ENCODE measurements at places on chromosomes 11 and 22. TPM values are rescaled to one million over a fixed set of nuclear protein-coding genes. Genes with fewer than 3 reads are reported as not detected.

Gene FGF4
- total RNA-seq: not detected

Gene NKAPD1
- 26.7 TPM for total RNA-seq

Gene OR5A1
- total RNA-seq: not detected

Gene SCO2
- total RNA-seq: 9.4 TPM

Gene ARHGAP42
- 6.9 TPM for total RNA-seq

Gene FGF19
- not detected for total RNA-seq

Gene P2RY6
- total RNA-seq: not detected

Gene MIOX
- total RNA-seq: not detected

Gene CCDC157
- 1.5 TPM for total RNA-seq

Gene ZBED4
- 12.1 TPM for total RNA-seq

Gene DNAL4
- total RNA-seq: 10.7 TPM

Gene MPZL2
- 0.17 TPM for total RNA-seq

Gene PARVA
- total RNA-seq: 20.2 TPM

- DNase-seq: no peak
Measured at GRCh38 chr22:49704345-49705215, 123.1 kb downstream of the BRD1 start.

DNA sequence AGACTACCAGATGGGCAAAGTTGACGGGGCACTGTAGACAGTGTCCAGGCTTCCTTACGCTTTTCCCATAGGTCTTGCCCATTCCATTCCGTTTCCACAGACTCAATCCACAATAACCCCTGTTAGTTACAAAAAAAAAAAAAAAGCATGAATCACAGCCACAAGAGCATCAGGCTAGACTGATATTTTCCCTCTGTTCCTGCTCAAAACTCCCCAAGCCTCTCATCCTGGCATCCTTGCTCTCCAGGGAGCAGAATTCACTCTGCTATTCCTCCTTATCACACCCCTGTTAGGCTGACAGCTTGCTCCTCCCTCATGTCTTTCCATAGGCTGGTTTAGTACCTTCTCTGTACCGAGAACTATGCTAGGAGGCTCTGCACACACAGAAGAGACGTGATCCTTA, 42.2 kb downstream of the TMEM123 start:
- no peak for DNase-seq

DNA sequence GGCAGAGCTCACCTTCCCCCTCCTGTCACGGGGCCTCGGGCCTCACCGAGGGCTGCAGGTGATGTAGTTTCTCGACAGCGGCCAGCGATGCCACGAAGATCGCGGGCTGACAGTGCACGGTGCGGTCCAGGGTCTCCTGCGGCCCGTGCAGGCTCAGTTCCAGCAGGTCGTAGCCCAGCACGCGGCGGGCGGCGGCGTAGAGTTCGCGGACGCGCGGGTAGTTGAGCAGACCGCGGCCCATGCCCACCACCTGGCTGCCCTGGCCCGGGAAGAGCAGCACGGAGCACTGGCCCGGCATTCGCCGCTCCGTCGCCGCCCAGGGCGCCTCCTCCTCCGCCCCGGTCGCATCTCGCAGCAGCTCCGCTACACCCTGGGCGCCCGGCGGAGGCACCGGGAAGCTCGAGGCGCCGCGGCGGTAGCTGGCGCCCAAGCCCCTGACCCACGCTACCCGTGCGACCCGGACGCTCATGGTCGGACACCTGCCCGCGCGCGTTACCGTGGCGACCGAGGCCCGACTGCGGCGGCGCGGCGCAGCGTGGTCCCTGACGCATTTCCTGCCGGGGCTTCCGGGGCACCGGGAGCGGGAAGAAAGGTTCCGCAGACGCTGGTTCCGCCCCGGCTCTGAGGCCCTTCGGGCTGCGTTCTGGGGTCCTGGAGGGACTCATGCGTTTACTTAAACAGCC, at the start of gene MCAT:
TSS of gene MCAT (minus strand) at position 519 of the 683 bp plus-strand sequence. CDS start at position 469, 50 bp downstream.
- peak; percentile 87 for DNase-seq

GRCh38 chr11:47906066-47906465, 57.9 kb upstream of the NUP160 start:
- no peak for DNase-seq

- peak; percentile 20 for DNase-seq
Measured at GRCh38 chr22:19035474-19036228, 86.6 kb downstream of the DGCR2 start.

DNA sequence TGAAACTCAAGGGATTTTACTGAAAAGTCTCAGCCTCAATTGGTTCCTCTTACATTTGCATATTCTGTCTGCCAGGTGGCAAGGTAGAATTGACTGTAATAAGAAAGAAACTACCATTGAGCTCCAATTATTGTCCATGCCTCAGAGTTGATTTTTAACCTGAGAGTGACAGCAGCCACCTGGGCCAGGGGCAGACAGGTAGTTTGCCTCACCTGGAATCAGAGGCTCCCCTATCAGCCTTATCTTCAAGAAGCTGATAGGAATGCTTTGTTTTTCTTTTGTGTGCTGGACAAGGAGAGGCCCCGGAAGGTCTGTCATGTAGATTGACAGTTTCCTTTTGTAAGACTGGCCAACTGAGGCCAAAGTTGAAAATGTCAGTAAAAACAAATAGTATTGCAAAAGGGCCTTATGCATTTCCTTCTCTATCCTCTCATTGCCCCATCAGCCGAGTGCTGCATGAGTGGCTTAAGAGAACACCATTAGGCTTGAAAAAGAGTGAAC, 34.1 kb downstream of the CD44 start:
- no peak for DNase-seq

- no peak for DNase-seq
Measured at GRCh38 chr22:39893526-39893925, at the start of gene ENTHD1. ENTHD1 (minus strand) TSS chr22:39893760; CDS start chr22:39887748, 6,012 bp downstream.

- DNase-seq: no peak
Measured at GRCh38 chr11:104120493-104121137, 43.3 kb downstream of the PDGFD start.

DNA sequence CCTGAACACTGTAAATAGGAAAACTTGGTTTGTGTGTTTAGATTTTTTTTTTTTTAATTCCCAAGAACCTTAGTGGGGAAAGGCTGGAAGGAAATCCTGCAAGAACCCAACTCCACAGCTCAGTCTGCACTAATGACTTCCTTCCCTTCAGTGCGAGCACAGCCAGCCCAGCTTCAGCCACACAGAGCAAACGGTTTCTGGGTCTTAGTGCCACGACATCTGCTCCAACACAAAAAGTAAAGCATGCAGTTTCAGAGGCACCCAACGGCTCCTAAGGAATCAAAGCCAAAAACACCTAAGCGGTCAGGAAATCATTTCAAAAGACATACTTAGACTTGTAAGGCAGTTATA, 236.1 kb downstream of the TTC28 start:
- peak; percentile 75 for DNase-seq

GRCh38 chr11:122112470-122113365, 3.3 kb downstream of the BLID start:
- no peak for DNase-seq

DNA sequence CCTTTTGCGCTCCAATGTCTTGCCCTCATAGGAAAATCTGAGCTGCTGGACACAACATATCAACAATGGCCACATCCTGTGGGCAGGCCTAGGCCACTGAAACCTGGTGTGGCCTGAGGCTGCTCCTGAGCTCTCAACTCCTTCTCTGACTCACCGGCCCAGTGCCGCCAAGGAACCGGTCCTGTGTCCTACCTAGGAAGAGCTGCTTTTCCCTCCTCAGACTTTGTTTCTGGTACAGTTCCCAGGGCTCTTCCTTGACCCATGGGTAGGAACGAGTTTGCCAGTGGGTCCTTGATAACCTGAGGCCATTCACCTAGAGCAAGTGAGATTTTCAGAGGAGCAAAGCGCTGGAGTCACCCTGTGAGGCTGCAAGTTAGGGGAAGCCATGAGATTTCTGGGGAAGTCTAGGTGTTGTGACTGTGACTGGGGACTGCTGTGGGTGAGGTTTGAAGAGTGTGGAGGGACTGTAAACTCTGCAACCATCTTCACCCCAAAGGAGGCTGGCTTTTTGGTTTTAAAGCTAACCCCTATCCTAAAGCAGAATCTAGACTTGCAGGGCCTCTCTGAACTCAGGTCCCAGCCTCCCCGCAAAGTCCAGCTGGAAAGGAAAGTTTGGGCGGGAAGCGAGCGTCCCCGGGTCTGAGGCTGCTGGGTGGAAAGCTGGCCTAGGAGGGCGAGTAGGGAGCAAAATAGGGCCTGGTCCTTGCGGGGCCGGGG, 12.0 kb upstream of the PAX6 start:
- DNase-seq: no peak

GRCh38 chr11:86052693-86053641, 15.9 kb downstream of the PICALM start:
- no peak for DNase-seq

- peak; percentile 71 for DNase-seq
Measured at GRCh38 chr11:45655347-45655756, 10.1 kb downstream of the CHST1 start.

DNA sequence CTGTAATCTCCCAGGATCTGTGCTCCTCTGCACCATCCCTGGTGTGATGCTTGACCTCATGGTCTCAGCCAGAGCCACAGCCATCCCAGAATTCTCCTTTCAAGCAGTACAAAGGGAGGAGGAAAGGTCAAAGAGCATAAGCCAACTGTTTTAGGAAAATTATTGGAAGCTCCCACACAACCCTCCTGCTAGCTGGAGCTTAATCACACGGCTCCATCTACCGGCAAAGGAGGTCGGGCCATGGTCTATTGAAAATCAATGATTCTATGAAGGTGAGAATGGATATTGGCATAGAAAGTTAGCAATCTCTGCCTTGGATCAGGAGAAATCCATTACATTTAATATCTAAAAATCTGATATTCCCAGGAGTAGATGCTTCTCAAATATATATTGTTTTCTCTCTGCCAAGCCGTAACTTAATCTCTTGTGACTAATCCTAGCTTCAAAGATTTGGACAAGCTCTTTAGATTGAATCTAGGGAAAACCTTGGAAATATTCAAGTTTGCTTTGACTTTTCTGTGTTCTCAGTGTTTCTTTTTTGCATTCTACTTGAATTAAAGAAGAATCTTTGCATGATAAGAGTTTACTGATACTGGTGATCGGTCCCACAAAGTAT, 259.6 kb downstream of the NTM start:
- DNase-seq: no peak

- no peak for DNase-seq
Measured at GRCh38 chr11:121119440-121119839, 18.4 kb downstream of the TECTA start.

DNA sequence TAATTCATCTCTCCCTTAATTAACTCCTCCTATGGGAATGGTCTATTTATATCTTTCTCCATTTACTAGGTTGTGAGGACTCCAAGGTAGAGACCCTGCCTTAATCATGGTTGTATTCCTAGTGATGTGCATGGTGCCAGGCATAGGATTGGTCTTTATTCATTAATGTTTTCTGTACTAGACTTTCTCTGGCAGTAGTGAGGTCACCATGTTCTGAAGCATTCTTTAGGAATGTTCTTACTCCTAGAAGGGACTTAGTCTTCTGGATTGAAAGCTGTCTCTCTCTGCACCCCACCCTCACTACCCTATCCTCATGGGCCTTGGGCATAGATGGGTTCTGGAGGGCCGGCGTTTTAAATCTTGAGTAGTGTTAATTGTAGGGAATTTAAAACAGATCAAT, 10.6 kb upstream of the INSC start:
- DNase-seq: no peak

GRCh38 chr11:22774716-22775115, 54.9 kb downstream of the SVIP start:
- DNase-seq: no peak

DNA sequence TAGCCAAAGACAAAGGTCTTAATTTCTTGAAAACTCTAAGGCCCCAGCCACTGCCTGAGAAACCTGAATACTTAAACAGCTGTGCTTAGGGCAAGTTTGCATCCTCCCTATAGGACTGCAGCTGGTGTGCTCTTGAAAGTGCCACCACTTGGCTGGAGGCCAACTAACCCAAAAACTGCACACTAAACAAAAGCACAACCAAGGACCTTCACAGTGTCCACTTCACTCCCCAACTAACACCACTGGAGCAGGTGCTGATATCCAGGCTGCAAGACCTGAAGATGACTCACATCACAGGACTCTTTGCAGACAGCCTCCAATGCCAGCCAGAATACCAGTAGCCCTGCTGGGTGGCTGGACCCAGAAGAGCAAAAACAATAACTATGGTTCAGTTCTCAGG, 357.7 kb upstream of the ARHGAP42 start:
- DNase-seq: no peak

DNA sequence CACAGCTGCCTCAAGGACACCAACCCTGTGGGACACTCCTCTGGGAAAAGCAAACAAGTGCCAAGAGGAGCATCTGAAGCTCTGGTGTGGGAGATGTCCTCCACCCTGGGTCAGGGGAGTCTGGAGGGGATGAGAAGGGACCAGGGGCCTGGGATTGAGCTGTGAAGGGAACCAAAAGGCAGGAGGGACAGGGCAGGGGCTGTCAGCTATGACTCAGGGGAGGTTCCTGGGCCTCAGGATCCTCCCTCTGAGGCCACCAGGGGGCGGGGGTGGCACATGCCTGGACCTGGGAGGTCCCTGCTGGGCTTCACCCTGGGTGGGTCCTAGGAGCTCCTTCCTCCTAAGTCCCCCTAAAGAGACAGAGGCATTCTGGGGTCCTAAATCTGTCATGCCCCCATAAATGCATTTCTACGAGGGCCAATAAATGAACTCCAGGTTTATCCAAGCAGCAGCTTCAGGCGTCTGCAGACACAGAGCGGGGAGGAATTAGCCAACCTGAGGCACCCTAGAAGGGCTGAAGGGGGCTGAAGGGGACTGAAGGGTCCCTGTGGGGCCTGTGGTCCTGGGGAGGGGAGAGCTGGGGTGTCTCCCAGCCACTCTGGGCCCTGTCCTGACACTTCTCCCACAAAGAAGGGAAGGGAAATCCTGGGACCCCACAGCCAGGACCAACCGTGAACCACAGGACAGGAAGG, 31.9 kb upstream of the IGLL5 start:
- DNase-seq: peak; percentile 36

- no peak for DNase-seq
Measured at GRCh38 chr11:128886406-128887124, 4.6 kb upstream of the KCNJ5 start.

- peak; percentile 57 for DNase-seq
Measured at GRCh38 chr22:46748908-46749675, 11.0 kb upstream of the CERK start.

GRCh38 chr11:10605941-10606381, 37.5 kb upstream of the LYVE1 start:
- DNase-seq: peak; percentile 50

GRCh38 chr11:17496406-17496805, 19.8 kb upstream of the ABCC8 start:
- no peak for DNase-seq

DNA sequence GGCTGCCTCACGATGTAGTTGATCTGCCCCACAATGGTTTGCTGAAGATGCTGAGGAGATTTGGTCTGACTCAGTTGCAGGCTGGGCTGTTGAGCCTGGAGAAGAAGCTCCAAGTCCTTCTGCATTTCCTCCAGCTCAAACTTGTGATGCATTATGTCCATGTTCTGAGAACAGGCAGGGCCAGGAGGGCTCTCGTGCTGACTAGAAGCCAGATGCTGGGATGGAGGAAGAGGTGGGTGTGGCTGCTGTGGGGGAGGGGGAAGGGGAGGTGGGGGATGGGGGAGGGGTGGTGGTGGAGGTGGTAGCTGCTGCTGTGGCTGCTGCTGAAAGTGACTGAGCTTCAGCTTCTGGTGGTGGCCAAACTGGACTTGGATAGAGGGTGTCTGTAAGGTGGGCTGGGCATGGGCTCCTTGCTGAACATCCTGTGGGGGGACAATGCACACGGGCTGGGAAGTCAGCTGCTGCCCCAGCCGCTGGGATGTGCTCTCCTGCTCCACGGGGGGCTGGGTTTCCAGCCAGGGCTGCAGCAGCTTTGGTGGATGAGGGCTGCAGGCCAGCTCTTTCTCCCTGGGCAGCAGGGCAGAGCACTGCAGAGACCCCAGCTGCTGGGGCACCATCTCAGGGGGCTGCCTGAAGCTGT, 42.1 kb downstream of the TRIM66 start:
- no peak for DNase-seq

- DNase-seq: no peak
Measured at GRCh38 chr11:92739041-92739440, 230.4 kb upstream of the MTNR1B start.

Measured in Daoy (cell line).